Stimulated activated CD8-positive, alpha-beta memory T cell treated with anti-CD3 and anti-CD28 coated beads, Interleukin-4, amount 100 ng/mL, for 48 hours (primary cell): ENCODE measurements at places on chromosomes 2 and 18.

DNA sequence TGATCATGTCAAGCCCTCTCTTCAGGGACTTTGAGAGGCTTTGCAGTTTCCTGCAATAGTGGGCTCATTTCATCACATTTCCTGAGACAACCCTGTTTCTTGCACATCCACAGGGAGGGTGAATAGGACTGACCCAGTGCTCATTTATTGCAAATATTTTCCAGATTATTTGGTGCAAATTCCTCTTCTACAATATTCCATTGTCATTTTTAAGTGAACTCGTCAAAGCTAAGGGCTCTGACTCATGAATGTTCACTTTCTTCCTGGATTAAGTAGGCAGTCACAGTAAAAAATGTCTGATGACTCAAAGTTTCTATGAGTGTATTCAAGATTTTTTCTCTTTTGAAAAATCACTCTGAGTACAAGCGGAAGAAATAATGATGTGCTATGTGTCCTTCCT, 225.5 kb upstream of the GALNT5 start:
- DNase-seq = no peak

- DNase-seq = peak; percentile 83
These were observed 109.7 kb downstream of the B3GNT2 start for GRCh38 chr2:62305421-62306176.

DNA sequence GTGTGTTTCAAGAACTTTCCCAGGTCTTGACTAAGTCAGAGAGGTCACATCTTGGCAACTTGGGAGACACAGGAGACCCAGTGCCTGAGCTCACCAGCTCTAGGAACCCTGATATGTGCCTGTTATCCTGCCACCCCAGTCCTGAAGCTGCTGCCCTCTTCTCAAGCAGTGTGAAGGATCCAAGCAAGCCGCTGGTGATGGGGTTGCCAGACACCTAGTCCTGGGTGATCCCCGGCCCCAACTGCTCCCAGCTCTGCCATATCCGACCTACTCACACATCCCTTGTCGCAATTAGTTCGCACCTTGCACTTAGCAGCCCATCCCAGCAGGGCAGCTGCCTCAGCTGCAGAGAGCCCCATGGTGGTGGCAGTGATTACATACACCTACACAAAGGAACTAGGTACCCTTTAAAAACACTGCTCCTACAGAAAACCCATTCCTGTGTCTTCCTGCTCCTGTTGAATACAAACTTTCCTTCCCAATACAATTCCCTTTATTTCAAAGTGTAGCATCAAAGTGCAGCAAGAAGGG, 247.2 kb upstream of the RAB12 start:
- no peak for DNase-seq

- DNase-seq = no peak
These were observed 243.5 kb downstream of the STK39 start for GRCh38 chr2:168003876-168004275.

GRCh38 chr2:239855863-239856587, 169.1 kb downstream of the NDUFA10 start:
- DNase-seq = no peak

GRCh38 chr2:118133916-118134315, 45.6 kb downstream of the INSIG2 start:
- no peak for DNase-seq

GRCh38 chr18:79542876-79543750, 136.5 kb upstream of the CTDP1 start:
- DNase-seq = no peak

- DNase-seq = no peak
These were observed 24.3 kb downstream of the RNF144A start for GRCh38 chr2:6941299-6942046.

GRCh38 chr2:223585666-223586065, 16.5 kb downstream of the SCG2 start:
- DNase-seq = no peak

DNA sequence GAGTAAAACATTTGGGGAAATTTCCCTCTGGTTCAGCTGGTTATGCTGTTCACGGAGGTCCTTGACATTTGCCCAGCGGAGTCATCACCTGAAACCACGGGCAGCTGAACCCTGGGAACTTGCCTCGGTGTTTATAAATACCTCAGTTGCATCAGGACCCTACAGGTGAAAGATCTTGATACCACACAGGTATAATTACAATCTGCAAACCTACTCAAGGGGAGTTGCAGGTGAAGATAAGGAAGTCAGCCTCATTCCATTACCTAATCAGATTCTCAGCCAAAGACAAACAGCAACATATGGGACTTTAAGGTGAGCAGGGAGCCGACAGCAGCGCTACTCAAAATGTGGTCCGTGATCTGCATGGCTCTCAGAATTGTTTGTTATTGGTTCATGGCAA, 37.0 kb upstream of the ATIC start:
- no peak for DNase-seq
